ENCODE measurements at places on chromosomes 7 and 10. TPM values are rescaled to one million over a fixed set of nuclear protein-coding genes. Genes with fewer than 3 reads are reported as not detected.

DNA sequence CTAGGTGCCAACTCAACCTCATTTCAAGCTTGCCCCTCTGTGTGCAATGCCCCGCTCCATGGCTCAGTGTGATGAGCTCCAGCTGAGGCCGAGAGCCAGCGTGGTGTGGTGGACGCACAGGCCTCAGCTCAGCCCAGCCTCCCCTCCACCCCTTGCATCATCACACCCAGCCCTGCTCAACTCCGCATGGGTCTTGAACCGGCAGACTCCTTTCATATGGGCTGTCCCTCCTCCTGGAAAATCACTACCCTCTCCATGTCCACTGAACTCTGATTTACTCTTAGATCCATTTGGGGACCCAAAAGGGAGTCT lies 16.6 kb upstream of the SLC18A3 start:
- H3K27ac ChIP-seq, result no peak overlapping the region
- no peaks in the 10 kb centered on the region for H3K27me3 ChIP-seq
- H3K36me3 ChIP-seq, result no peaks in the 10 kb centered on the region
- no peak for DNase-seq

Gene ANKRD61
- not detected for total RNA-seq

Gene CYP3A5
- not detected for total RNA-seq

Gene ZNF37A
- 25.3 TPM for total RNA-seq
